Erythroblast (primary cell): ENCODE measurements at places on chromosomes 11 and 22.
A peak's percentile ranks its signal among the peaks of the same experiment; 100 is the strongest.

DNA sequence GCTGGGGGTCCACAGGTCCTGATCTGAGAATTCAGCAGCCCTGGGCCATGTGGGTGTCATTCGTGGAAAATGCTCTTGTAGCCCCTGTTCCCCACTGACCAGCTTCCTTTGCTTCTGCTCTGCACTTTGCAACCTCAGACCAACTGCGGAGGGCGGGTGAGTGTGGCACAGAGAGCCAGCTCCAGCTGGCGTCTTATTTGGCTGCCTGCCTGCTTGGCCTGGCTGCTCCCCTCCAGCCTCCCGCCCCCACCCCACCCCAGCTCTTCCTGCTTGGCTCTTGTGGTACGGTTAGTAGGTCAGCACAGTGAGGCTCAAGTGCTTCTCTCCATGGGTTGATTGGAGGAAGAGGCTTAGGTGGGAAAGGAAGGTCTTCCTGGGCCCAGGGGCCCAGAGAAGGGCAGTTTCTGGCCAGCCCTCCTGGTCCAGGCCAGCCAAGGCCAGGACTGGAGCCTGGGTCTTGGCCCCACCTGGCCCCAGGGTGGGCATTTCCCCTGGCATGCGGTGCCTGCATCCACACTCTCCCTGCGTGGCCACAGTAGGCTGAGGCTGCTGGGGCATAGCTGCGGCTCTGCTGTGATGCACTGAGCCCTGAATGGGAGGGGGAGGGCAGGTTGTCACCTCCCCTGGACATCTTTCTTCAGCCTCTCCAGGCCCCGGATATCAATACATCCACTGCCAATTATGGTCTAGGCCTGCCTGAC lies 26.5 kb downstream of the MYO7A start:
- DNase-seq = no peak

GRCh38 chr22:40176921-40177737 lies 596 bp upstream of the TNRC6B start:
- peak; percentile 85 for DNase-seq

GRCh38 chr11:97607291-97608000 lies 1217.6 kb downstream of the JRKL start:
- no peak for DNase-seq

GRCh38 chr11:104049116-104049515 lies 12.7 kb downstream of the DDI1 start:
- DNase-seq = no peak
